Fibroblast of skin of left quadriceps (primary cell): ENCODE measurements at places on chromosomes 13 and 19.
A peak's percentile ranks its signal among the peaks of the same experiment; 100 is the strongest.

DNA sequence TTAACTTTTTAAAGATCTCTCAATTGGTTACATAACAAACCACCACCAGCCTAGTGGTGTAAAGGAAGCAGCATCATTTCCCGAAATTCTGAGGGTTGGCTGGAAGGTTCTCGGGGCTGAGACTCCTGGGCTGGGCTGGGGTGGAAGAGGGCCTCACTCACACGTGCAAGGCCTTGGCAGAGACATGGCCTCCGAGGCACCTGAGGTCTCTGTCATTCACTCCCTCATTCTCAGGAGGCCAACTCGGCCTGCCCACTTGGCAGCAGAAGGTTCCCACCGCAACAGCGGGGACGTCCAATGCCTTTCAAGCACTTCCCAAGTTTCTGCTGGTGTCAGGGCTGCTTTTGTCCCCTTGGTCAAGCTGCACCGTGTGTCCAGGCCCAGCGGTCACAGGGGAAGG lies 18.6 kb upstream of the RASA3 start:
- no peak for DNase-seq

DNA sequence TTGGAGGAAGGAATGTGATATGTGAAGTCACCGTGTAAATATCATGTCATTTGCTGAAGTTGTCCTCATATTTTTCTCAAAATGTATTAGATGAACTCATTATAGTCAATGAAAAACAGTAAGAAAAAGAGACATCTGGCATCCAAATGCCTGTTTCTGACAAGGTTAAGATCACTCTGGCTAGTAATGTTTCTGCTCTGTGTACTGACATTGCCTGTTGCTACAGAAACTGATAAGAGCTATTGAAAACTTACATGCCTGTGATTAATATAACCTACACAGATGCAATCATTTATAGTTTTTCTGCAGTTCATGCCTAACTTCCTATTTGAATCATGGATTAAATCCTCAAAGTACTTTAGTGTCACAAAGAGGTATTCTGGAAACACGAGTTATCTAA lies 249.8 kb downstream of the NBEA start:
- DNase-seq, result no peak

DNA sequence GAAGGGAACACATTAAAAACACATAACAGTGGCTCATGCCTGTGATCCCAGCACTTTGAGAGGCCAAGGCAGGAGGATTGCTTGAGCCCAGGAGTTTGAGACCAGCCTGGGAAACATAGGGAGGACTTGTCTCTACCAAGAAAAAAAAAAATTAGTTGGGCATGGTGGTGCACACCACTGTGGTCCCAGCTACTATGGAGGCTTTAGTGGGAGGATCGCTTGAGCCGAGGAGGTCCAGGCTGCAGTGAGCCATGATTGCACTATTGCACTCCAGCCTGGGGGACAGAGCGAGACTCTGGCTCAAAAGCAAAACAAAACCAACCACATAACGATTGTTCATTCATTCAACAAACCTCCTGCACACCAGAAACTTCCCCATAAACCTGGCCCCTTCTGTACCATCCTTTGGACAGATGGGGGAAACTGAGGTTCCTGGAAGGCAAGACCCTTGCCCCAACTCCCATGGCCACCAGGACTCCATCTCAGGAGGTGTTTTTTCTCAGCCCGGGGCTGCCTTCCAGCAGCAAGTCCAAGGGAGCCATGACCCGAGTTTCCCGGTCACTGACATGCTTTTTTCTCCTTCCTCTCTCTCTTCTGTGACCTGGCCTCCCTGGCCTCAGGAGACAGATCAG lies 4.3 kb downstream of the FOSB start:
- DNase-seq, result no peak

DNA sequence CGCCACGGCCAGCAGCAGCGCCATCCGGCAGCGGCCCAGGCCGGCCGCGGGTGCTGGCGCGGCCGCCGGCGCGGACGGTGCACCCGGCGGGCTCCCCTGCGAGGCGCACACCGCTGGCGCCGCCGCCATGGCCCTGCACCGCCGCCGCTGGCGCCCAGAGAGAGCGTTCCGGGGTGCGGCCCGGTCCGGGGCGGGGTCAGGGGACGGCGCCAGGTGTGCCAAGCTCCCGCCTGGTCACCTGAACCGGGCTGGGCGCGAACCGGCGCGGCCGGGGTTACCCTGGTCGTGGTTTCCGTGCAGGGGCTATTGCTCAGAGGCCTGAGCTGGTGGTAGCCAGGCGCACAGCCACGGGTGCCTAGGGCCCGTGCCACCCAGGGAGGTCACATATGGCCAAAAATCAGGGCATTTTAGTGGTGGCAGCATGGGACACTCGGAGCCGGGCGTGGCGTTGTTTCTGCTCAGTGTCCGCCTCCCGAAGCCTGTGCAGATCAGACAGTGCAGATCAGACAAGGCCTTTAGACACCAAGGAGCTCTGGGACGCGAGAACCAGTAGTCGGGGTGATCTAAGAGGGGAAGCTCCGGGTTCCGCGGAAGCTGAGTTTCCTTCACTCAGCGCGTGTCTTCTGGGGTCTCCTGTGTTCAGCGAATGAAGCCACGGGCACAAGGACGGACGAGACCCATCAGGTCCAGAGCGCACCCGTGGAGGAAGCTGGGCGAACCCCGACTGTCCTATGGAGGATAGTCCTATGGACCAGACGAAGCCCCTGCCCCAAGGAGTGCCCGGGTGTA lies at the start of gene TMEM238:
TMEM238 (minus strand) TSS at position 162 of the 789 bp plus-strand sequence; CDS start at position 129, 33 bp downstream.
- DNase-seq, result no peak

GRCh38 chr19:52690369-52691214 lies 44.3 kb downstream of the ZNF611 start:
- DNase-seq, result peak; percentile 89

- peak; percentile 36 for DNase-seq
Observed at GRCh38 chr13:39952249-39953233, 297.1 kb downstream of the COG6 start.

DNA sequence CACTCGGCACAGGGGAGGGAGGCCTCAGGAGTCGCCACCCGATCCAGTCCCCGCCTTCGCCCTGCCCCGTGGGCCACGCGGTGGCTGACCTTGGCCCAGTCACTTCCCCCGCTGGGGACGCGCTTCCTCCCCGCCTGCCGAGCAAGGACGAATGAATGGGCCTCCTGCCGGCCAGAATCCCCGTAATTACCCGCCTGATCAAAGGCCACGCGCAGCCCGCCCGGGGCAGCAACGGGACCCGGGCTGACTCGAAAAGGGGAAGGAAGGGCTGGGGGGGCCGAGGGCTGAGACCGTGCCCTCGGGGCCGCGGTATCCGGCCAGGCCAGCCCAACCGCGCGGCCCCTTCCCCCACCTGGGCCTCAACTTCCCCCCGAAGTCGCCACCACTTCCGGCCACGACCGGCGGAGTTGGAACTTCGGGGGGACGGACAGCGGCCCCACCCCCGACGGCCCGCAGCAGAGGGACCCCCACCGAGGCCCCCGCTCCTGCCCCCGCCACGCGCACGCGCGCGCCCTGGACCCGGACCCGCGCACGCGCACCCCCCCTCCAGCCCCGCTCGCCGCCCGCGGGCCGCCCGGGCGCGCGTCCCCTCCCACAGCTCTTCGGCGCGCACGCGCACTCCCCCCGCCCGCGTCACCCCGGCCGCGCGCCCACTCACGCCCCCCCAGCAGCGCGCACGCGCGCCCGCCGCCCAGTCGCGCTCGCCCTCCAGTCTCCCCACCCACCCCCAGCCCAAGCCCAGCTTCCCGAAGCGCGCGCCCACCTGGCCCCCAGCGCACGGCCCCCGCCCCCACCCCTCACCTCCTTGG lies 520 bp downstream of the ZNF787 start:
- no peak for DNase-seq

DNA sequence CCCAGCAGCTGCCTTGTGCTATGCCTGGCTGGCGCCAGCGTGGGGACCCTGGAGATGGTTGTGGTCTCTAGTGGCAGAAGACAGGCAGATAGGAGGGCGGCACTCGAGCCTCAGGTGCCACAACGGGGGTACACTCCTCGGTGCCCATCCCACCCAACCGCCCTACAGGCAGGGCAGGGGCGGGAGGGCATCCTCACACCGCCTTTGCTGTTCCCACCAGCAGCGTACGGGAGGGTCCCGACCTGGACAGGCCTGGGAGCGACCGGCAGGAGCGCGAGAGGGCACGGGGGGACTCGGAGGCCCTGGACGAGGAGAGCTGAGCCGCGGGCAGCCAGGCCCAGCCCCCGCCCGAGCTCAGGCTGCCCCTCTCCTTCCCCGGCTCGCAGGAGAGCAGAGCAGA lies 16.6 kb downstream of the PLIN4 start:
- DNase-seq, result no peak

DNA sequence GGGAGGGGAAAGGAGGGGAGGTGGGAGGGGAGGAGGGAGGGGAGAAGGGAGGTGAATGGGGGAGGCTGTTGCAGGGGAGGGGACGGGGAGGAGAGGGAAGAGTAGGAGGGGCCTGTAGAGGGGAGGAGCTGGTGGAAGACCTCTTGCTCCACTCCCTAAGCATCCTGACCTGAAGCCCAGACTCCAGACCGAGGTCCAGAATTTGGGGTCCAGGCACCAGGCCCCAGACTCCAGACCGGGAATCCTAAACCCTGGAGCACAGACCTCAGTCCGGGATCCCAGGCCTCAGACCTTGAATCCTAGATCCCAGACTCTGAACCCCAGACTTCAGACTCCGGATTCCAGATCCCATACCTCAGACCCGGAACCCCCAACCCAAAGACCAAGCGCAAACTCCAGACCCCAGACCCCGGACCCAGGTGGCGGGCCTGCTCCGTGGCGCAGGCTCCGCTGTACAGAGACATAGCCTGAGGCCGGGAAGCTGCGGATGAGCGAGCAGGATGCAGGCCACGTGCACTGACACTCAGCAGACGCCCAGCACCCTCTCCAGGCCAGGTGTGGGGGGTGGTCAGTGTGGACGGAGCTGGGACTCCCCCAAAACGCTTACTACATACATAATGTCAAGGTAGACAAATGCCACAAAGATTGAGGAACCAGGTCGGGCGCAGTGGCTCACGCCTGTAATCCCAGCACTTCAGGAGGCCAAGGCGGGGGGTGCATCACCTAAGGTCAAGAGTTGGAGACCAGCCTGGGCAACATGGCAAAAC lies 710 bp upstream of the BTBD2 start:
- peak; percentile 65 for DNase-seq

GRCh38 chr19:16113727-16114126 lies 2.0 kb downstream of the RAB8A start:
- DNase-seq, result no peak

DNA sequence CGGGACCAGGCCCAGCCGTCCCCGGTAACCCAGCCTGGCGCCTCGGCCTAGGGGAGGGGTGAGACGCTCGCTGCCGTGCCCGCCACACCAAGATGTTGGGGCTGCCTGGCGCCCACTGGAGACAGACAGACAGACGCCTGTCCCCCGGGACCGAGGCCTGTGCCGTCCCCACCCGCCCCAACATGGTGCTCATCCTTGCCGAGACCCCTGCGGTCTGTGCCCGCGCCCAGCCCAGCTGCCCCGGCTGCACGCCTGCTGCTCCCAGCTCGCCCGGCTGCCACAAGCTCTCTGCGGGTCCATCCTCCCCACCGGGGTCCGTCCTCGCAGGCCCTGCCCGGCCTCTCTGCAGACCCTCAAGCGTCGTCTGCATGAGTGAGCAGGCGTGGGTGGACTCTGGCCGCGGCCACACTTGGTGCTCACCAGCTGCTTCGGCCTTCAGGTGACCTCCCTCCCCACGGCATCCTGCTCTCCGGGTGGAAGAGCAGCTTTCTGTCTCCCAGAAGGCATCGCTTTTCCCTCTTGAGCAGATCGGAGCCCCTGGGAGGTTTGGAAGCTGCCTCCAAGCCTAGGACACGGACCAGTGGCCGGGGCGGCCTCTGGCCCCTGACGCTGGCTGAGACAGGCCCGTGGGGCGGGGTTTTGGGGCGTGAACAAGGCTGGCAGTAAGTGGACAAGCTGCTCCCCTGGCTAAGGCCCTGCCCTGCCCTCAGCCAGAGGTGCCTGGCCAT lies 6.7 kb upstream of the TMPRSS9 start:
- DNase-seq, result no peak

GRCh38 chr19:31970027-31970461 lies 375.4 kb upstream of the ZNF507 start:
- DNase-seq, result no peak

DNA sequence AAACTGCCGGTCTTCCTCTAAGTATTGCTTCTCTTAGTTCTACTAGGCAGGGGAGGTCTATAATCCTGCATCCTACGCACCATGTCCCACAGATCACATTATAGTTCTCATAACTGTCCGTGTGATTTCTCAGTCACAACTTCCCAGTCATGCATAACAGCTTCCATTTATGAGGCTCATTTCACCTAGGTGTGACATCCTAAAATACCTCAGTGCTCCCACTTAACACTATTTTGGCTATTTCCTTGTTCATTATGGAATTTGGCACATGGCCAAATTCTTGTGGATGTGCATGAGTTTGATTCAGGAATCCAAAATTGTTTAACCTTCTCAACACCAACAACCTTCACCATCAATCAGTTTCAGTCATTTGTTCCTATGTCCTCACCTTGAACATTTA lies 989.9 kb downstream of the OLFM4 start:
- DNase-seq, result no peak

DNA sequence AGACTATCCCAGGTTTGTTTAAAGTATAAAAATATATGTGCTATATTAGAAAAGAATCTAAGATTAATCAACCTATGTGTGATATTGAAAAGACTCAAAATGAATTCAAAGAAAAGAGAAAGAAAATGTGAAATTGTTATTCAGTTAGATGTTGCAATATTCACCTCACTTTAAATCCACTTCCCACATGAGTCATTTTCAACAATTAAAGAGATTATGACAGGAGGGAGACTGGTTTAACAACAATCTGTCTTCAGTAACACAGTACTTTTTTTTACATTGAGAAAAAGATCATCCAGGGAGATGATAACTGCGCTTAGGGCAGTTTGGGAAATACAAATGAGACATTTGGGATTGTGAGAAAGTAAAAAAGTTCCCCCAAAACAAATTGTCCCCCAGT lies 1246.2 kb downstream of the SLITRK1 start:
- no peak for DNase-seq

GRCh38 chr13:52026246-52026626 lies 1.7 kb downstream of the UTP14C start:
- no peak for DNase-seq

DNA sequence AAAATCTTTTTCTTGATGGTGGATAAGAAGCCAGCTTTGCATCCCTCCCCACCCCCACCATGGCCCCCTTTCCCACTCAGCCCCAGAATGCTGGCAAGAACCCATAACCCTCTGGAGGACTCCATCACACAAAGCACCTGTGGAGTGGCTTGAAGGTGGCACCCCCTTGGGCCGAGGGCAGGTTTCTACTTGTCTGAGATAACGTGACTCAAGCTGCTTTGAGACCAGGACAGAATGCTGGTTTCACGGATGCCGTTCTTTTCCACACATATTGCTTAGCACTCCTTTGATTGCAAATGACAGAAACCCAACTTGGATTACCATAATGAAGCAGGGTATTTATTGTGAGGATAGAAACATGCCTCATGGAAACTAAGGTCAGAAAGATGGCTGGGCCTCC lies 82.2 kb downstream of the LACC1 start:
- DNase-seq, result no peak

- no peak for DNase-seq
Observed at GRCh38 chr19:51098365-51099046, 9.7 kb downstream of the CTU1 start.

DNA sequence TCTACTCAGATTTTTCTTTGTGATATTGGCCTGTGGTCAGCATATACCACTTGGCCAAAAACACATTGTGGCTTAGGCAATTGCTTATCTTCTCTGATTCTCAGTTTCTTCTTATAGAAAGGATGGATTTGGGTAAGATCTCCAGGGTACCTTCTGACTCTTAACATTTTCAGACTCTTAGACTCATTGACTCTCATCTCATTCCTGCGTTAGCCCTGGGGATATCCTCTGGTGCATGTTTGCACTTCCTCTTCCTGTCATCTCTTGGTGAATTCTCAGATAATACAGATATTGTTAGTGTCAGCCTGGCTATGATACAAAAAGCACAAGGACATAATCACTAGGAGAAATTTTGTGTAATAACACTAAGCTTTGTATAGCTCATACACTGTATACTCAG lies 492.5 kb upstream of the GPC6 start:
- no peak for DNase-seq
